ENCODE measurements at places on chromosomes 5 and 9.

DNA sequence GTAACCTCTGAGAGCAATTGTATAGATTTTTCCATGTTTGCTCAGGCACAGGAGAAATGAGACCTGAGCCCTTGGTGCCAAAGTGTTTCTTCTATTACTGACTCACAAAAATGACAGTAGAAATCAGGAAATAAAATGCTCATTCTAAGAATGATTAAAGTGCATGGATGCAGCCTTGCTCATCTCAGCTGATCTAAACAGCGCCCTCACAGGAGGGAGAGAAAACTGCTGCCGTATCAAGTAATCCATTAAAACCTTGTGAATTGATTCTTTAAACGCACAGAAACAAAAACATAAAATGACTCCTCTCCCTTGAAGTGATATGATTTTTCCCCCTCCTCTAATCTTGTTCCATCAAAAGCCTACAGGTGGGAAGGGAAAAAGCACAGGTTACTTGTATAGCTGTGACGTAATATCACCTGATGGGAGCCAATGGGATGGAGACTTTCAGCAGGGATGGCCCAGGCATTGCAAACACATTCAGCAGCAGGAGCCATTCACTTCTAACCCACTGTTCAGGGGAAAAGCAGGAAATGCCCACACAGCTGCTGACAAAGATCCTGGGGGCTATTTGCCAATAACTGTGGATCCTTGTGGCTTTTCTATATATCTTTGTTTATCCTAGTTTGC is 76.7 kb downstream of the PLCXD3 start:
- no peak for DNase-seq

DNA sequence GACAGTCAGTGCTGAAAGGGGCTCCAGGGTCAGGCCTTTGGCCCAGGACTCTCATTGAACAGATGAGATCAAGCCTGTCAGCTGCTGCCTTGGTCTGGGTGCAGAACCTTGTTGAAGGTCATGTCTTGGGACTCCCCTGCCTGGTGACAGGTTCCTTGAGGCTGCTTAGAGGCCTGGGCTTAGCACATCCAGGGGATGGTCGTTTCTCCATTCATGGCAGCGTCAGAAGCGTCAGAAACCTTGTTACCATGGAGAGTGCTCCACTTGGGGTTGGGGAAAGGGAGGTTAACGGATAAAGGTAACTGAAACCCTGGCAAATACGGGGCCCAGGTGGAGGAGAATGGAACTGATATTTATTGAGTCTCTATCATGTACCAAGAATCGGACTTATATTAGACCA is 8.8 kb downstream of the ARPC5L start:
- DNase-seq, result no peak

DNA sequence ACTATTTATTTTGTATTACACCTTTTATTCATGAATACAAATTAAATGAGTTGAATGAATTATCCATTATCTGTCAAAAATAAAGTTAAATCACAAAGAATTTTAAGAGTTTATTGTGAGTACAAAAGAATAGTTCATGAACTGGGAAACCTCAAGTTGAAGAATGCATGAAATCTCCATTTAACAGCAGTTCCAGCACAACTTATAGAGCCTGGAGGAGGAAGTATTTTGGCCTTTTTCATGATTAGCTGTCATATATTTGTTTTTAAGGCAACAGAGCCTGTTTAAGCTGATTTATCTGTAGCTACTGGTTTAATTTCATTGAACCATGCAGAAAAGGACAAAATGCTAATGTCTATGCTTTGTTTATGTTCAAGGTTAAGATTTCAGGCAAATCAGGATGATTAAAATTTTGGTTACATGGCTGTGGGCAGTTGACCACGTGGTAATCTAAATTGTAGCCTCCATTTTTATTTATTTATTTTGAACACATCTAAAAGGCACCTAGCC is 12.2 kb downstream of the SPINK1 start:
- no peak for DNase-seq

GRCh38 chr9:97419309-97419867 is 7.5 kb downstream of the TDRD7 start:
- peak; percentile 63 for DNase-seq

GRCh38 chr9:5799314-5799713 is 33.6 kb downstream of the ERMP1 start:
- DNase-seq, result peak; percentile 50

GRCh38 chr5:74767579-74767913 is 497 bp downstream of the NSA2 start:
- peak; percentile 39 for DNase-seq

- peak; percentile 42 for DNase-seq
Measured at GRCh38 chr5:35436400-35437057, 181.1 kb upstream of the SPEF2 start.

- no peak for DNase-seq
Measured at GRCh38 chr9:116361547-116361946, 208.0 kb downstream of the PAPPA start.

DNA sequence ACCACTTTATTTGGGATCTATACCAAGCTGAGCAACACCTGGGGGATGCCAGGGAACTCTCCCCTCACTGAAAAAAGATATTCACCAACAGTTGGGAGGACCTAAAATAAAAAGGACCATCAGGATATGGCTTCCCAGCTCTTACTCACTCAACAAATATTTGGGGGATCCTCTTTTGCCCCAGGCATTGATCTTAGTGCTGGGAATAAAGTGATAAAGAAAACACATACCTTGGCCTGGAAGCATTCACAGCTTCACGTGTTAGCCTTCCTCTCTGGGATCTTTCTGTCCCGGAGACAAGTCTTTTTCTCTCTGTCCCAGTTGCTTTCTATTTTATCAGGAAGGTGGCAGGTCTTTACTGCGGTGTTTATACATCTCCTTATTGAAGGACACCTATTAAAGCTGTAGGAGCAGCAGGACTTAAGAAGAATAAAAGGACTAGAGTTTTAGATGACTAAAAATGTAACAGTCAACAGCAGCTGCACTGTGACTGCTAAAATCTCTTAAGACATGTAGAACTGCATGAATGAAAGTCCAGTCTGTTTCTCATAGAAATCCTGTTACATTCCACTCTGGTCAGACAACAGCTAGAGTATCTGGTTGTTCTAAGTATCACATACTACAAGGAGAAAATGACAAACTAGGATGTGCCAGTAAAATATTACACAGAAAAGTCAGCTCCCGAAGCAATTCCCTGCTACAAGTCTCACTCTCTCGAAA is 90.0 kb upstream of the ITGA2 start:
- DNase-seq, result no peak

- no peak for DNase-seq
Measured at GRCh38 chr9:12972608-12973589, 198.1 kb downstream of the LURAP1L start.

GRCh38 chr9:133529457-133529856 is 4.7 kb upstream of the MYMK start:
- no peak for DNase-seq

DNA sequence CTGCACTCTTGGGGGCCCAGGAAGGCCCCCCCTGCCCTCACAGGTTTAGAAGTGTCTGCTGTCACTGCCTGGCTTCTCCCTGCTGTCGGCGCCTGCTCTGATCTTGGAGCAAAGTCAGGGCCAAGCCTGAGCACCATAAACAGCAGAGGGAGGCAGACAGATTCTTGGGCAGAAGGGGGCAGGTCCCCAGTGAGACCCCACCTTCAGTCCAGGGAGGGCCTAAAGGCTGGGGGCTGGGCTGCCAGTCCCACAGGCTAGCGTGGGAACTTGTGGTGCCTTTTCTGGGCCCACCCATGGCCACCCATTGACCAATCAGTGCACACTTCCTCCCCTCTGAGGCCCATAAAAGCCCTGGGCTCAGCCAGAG is 124.0 kb downstream of the OLFM1 start:
- no peak for DNase-seq

DNA sequence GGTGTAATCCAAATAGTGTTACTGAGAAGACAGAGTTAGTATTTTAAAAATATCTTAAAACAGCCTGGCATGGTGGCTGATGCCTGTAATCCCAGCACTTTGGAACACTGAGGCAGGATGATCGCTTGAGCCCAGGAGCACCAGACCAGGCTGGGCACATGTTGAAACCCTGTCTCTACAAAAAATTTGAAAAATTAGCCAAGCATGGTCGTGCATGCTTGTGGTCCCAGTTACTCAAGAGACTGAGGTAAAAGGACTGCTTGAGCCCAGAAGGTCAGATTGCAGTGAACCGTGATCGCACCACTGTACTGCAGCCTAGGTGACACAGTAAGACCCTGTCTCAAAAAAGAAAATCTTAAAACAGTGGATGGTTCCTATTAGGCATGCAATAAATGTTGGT is 12.4 kb downstream of the IFNA1 start:
- no peak for DNase-seq

DNA sequence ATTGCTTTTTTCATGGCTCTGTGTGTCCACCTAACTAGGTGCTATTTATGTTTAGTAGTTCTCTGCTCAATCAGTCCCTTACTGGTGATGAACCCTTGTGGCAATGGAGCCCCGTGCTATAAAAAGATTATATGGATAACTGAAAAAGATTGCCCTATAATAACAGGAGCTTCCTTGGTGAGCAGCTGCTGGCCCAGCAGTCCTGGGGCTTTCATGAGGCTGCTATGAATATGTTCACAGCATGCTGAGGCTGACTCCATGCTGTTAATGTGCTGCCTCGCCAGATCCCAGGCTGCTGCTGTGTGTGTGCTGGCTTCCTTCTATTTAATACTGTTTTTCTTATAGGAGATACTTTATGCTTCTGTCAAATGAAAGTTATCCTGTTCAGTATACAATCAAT is 357.5 kb downstream of the TAF11L14 start:
- no peak for DNase-seq

DNA sequence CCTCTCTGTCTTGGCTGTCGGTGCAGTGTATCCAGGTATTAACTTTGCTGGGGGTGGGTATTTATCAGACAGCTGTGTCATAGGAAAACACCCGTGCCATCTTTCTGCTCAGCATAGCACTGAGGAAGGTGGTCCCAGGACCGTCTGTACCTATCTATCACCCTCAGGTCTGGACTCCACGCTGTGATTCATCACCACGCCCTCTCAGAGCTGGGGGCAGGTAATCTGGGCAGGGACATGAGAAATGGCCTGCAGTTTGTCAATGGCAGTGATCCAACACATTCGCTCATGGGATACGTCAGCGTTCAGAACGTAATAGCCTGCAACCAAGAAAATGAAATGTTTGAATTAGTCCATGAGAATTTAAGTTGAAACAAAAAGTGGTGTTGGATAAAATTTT is 151.6 kb upstream of the MAP1B start:
- DNase-seq, result no peak

DNA sequence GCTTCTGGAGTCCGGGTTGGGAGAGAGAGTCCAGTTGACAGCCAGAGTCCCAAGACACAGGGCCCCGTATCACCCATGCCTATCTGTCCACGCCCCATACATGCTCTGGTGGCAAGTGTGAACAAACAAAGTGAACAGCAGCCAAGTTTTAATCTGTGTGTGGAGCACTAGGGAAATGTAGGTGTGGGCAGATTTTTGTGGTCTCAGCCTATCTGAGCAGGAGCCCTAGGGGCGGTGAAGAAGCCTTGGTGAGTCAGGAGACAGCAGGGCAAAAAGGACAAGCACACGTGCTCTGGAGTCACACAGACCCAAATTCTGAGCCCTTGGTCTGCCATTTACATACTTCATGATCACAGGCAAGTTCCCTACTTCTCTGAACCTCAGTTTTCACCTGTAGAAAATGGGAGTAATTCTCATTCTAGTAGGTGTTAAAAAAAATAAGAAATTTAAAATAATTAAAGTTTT is 23.2 kb downstream of the EGR1 start:
- peak; percentile 59 for DNase-seq

DNA sequence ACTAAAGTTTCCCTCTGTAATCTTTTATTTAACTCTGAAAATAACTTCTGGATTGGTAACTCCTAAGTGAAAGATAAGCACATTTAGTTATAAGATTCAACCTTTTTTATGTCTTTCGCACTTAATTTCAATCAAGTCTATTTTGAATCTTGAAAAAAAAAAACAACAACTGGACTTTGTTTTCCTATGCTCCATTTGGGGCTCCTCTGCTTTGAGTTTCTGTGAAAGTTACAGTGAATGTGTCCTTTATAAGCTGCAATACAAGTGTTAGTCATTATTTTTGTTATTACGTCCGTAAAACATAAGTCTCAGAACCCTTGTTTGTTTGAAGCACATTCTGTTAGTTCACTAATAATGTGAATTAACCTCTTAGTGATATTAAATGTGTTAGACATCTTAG is 276.8 kb downstream of the ADAMTS6 start:
- no peak for DNase-seq

GRCh38 chr5:90488791-90489190 is 14.1 kb downstream of the POLR3G start:
- DNase-seq, result peak; percentile 62
